ENCODE measurements at places on chromosomes 12 and 14. TPM values are rescaled to one million over a fixed set of nuclear protein-coding genes. Genes with fewer than 3 reads are reported as not detected.

DNA sequence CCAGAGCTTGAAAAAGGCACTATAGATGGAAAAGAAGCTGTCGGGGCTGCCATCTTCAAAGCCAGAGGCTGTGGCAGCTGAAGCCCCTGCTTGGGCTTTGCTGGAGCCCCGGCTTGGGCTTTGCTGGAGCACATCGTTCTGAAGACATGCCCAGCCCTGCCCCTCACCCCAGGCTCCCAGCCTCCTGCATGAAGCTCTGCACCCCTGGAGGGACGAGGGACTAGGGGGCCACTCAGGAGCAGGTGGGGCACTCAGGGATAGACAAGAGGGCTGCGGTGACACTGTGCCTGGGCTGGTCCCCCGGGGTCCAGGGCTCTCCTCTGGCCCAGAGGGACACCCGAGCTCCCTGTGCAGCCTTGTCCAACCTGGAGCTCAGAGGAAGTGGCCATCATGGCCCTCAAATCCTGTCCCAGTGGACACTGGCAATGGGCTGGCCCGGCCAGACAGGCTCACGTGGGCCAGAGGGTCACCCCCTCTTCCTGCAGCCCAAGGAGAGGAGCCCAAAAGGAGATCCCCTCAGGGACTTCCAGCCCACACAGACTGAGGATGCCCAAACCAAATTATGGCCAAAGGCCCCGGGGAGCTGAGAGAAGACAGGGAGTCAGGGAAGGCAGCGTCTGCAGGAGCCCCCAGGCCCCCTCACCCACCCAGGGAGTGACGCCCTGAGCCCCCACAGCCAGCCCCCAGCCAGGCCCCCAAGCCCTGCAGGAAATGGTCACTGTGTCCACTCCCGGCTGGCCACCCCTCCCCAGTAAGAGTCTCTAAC lies 23.1 kb upstream of the C14orf180 start:
- no peak for DNase-seq

- peak; percentile 7 for DNase-seq
These were observed 154.3 kb downstream of the TMX1 start for GRCh38 chr14:51394384-51394783.

GRCh38 chr12:92539110-92539749 lies 163.6 kb upstream of the PLEKHG7 start:
- DNase-seq: no peak

GRCh38 chr12:46771268-46771827 lies 54.4 kb downstream of the SLC38A4 start:
- DNase-seq: no peak

Gene SCN8A
- 0.23 TPM for polyA plus RNA-seq

Gene PLEKHD1
- 0.04 TPM for polyA plus RNA-seq

Gene CISTR
- polyA plus RNA-seq: not detected

Gene PTPN6
- polyA plus RNA-seq: 17.2 TPM

GRCh38 chr14:103096387-103096786 lies 1.9 kb downstream of the EXOC3L4 start:
- DNase-seq: no peak

GRCh38 chr14:22210026-22210425 lies 379.0 kb downstream of the DAD1 start:
- DNase-seq: no peak

GRCh38 chr12:132143336-132144071 lies 615 bp downstream of the DDX51 start:
- no peak for DNase-seq

Gene RNASE12
- polyA plus RNA-seq: not detected

GRCh38 chr12:24562771-24563431 lies 386.0 kb downstream of the BCAT1 start:
- DNase-seq: no peak

DNA sequence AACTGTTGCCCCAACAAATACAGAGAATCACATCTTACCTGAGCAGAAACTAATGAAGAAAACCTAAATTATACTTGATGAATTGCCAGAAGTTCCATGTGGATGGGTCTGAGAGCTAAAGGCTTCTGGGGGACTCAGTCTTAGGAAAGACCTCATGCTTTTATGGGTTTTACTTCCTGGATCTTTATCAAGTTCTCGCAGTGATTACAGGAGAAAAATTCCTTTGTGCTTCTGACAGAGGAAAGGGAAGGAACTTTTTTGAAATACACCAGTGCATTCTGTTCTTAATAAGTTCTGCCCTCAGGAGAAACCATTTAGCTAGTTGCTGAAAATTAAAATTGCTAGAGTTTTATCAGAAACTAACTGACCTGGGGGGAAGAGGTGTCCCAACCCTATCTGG lies 203.9 kb upstream of the KITLG start:
- DNase-seq: no peak

DNA sequence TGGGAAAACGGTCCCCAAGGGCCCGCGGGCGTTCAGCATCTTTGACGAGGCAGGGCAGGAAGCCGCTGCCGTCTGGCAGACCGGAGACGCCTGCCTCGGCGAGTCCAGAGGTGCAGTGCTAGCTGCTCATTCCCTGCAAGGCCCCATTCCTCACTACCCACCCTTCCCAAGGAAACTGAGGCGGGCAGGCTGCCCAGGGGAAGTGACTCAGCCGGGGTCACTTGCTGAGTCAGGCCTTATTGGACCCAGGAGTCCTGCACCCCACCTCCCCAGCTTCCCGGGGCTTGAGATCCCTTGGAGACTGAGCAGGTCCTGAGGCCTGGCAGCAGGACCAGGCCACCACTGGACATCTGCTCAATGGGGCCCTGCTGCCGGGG lies 3.7 kb downstream of the SH2B3 start:
- DNase-seq: no peak

- DNase-seq: no peak
These were observed 15.5 kb upstream of the NTN4 start for GRCh38 chr12:95805864-95806671.

Gene PIANP
- polyA plus RNA-seq: 11.4 TPM

DNA sequence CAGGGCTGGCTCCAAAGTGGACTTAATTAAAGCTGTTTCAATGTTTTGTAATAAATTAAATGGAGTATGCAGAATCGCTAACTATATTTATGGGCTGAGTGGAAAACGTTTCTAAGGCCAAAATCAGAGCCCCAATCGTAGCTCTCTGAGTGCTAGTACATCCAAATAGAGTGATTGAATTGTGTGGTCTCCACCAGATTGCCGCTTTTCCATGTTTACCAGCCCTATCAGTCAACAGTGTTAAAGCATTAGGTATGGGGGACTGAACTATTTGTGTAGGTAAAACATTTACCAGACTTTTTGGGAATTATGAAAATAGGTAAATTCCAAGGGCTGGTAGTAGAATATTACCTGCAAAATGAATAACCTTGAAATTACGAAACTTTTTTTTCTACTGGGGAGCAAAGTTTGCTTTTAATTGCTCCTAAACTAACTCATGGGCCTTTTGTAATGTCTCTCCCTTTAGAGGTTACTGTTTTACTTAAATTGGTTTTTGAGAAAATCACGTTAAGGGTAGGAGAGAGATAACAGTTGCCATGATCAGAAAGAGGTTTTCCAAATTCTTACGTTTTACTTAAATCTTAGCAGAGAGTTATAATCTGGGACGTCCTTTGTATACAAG lies 28.0 kb upstream of the METAP2 start:
- DNase-seq: no peak

- no peak for DNase-seq
These were observed 5.9 kb downstream of the LAG3 start for GRCh38 chr12:6778217-6778573.

Gene NOS1
- polyA plus RNA-seq: 0.60 TPM

GRCh38 chr14:30242744-30243143 lies 315.1 kb upstream of the PRKD1 start:
- DNase-seq: no peak

DNA sequence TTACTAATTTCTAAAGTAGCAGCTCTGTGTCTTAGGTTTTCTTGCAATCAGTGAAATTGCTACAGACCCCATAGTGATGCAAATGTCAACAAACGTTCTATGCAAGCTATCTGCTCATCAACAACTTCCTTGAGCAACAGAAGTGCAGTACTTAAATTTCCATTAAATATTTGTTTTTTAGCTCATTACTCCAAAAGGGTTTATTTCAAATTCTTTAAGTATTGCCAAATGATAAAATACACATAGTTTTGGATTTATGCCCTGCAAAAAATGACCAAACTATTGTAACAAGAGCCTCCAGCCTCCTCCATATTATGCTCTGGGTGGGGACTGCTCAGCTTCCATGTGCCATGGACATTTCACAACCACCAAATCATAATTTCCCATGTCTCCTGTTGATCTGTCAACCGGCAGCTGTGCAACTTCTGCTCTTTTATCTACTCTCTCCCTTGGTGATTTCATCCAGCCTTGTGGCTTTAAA lies 4.4 kb downstream of the BDKRB1 start:
- no peak for DNase-seq

DNA sequence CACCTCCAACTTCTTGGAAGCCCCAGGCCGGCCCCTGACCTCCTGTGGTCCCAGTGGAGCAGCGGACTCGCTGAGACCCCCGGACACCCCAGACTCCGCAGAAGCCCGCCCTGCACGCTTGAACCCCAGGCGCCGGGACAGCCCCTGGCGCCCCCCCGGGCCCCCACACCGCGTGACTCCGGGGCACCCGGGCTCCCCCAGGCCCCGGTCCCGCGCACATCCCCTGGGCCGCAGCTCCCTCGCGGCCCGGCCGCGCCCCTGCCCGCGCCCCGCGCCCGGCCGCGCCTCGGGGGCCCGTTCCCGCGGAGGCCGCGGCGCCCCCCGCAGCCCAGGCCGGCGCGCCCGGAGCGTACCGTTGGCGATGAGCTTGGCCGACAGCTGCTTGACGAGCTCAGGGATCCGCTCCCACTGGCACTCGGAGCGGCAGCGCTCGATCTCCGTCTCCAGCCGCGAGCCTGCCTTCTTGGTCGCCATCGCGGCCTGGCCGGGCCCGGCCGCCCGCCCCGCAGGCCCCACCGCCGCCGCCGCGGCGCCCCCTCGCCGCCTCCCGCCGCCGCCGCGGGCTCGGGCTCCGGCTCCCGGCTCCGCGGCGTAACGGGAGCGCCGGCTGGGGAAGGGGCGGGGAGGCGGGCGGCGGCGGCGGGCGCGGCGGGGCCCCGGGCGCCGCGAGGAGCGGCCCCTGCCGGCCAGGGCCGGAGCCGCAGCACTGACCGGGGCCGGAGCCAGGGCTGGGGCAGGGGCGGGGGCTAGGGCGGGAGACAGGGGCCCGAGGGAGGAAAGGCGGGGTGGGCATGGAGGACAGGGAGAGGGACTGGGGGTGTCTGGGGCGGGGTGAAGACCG lies at the start of gene TTC7B:
TTC7B (minus strand) TSS at position 609 of the 841 bp plus-strand sequence; CDS start at position 474, 135 bp downstream.
- no peak for DNase-seq

GRCh38 chr14:89027097-89027740 lies 202.8 kb downstream of the TTC8 start:
- DNase-seq: no peak

DNA sequence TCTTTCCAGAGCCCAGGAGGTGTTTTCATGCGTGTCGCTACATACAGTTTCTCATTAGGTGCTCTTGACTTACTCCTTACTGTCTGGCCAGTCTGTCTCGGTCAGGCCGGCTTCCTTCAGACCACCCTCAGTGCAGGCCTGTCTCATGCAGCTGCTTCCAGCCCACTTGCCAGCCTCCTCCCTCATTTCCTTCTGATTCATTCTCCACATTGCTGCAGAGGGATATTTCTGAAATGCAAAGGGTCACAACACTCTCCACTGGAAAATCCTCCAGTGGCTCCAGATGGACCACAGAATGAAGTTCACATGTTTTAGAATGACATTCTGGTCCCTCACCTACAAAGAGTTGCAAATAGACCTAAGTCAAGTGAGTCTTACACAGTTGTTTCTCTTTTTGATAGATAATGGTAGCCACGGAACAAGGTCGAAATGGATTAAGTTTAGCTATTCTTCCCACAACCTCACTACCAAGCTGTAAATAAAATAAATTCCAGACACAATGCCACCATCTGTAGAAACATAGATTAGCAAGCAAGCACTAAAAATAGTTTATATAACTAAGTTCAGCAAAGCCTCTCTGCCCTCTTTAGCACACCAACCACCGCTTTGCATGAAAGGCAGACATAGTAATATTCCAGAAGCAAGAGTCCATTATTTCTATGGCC lies 146.9 kb downstream of the ESR2 start:
- DNase-seq: no peak

DNA sequence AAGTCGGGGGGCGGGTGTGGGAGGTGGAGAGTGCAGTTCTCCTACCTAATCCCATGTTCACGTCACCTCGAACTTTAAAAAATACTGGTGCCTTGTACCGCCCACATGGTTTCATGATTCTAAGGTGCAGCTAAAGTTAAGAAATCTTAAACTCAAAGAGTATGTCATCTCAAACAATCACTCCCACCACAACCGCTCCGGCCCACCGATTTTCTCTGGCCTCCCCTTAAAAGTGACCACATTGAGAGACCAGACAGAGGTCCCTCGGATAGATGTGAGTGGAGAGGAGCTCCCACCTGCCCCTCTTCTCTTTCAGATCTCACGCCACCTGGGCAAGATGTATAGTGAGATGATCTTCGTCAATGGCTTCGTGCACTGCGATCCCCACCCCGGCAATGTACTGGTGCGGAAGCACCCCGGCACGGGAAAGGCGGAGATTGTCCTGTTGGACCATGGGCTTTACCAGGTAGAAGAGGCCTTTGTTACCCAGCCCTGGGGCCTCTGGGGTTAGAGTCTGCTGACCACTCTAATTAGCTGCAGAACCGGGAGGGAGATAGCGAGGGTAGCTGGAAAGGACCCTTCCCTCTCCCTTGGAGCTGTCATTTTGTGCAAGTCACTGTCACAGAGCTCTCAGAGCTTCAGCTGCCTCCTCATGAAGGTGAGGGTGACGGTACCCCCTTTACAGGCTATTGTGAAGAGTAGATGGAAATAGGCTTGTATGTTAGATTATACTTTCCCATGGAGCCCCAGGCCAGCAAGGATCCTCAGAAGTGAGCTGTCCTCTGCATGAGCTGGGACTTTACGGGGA lies 124.4 kb downstream of the ADCK1 start:
- DNase-seq: no peak

DNA sequence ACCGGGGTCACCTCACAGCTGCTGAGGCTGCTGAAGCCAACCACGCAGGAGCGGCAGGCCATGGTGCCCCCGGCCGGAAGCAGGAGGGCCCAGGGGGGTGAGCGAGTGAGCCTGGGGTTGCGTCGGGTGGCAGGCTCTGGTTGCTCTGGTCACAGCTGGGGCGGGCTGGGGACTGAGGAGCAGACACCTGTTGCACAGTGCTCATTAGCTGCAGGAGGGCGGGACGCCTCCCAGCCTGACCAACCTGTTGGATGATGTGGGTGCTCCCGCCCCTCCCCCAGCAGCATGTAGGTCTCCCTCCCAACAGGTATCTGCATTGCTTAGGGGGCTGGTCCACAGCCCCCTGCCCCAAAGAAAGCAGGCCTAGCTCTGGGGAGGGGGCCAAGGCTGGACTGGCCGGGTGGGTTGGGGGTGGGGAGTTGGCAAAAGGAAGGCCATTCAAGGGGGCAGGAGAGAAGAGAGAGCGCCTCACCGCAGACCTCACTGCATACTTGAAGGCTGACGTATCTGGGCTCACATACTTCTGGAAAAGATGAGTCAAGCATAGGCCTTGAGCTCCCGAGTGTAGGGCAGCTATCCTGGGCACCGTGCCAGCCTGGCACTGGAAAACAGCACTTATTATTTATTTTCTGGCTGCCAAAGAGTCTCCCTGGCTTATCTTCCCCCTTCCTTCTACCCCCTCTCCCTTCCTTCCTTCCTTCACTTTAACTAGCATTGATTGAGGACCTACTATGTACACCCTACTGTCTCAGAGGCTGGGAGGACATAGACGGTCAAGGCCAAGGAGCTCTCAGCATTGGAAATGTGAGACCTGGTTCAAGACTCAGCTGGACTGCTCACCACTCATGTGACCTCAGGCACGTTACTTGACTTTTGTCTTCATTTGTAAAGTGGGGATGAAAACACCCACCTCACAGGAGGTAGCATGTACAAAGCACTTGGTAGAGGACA lies at the start of gene KRT80:
KRT80 (minus strand) TSS at position 174 of the 951 bp plus-strand sequence; CDS start at position 62, 112 bp downstream.
- peak; percentile 90 for DNase-seq

Gene ENDOU
- 1.4 TPM for polyA plus RNA-seq
